CD4-positive, alpha-beta T cell treated with Interleukin-6 for 4 hours (primary cell): ENCODE measurements at places on chromosomes 13 and 19.

DNA sequence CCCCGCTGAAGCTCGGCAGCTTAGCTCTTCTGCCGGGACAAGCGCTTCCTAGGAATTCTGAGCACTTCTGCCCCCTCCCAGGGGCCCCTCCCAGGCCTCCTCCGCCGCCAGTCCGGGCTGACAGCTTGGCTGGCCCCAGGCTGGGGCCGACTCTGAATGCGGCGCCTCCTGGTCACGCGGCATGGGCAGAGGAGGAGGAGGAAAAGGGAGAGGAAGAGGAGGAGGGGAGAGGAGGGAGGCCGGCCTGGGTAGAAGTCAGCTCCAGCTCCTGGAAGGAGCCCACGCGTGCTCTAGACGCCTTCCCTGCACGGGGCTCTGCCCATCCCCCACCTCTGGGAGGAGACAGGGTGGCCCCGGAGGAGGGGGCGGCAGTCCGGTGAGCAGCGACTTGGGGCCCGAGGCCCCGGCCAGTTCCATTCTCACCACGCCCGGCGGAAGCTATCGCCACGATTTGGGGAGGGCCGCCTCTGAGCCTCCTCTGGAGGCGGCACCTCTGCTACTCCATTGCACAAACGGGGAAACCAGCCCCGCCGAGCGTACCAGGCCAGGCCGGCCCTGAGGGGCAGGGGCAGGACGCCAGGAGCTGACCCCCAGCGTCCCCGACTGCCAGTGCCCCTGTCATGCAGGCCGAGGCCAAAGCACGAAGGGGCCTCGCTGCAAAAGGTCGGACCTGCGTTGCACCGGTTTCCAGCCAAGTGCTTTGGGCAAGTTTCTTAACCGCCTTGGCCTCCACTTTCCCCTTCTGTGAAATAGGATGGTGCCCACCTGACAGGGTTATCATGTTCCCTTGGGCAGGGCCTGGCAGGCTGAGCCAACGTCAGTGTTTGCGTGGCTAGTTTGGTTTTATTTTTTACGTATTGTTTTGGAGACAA is 31.6 kb downstream of the CCNE1 start:
- peak; percentile 12 for DNase-seq

DNA sequence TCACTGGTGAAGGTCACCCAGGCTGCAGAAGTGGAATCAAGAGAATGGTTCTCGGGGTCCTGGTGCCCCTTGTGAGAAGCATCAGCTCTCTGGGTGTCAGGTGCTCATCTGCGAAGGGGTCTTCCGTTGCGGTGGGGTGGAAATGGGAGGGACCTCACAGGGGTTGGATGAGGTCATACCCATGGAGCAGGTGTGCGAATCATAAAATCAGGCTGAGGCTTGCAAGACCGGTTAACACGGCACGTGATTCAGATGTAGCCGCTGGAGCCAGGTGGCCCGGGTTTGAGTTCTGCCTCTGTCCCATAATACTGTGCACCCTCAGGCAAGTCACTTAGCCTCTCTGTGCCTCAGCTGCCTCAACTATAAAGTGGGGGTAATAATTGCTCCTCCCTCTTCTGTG is 3.9 kb upstream of the KLK15 start:
- no peak for DNase-seq

DNA sequence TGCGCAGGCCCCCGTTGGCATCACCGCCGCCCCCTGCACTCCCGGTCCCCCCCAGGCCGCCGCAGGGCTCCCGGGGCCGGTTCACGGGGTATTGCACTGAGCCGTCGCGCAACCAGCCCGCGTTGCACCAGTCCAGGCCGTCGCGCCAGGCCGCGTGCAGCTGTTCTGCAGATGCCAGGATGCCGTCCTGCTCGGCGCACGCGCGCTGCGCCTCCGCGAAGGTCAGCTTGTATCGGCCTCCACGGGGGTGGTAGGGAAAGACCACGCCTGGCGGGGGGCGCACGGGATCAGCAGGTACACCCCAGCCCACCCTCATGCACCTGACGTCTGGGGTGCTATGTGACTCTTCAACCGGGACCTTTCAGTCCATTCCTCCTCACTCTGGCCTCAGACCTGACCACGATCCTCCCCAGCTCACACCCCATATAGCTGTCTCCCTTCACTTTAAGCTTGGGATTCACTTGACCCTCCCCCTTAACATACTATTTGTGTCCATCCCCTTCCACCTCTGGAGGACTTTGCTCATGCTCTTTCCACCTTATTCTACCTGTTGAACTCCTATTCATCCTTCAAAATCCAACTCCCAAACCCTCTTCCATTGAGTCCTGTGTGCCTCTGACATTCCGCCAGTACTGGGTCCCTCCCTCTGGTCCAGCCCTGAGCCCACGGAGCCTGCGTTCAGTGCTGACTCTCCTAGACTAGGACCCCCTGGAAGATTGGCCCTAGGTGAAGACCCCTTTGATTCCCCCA is 14.3 kb downstream of the TM6SF2 start:
- DNase-seq = no peak

- DNase-seq = no peak
Observed at GRCh38 chr19:36198119-36198518, 16.3 kb downstream of the ZNF565 start.

DNA sequence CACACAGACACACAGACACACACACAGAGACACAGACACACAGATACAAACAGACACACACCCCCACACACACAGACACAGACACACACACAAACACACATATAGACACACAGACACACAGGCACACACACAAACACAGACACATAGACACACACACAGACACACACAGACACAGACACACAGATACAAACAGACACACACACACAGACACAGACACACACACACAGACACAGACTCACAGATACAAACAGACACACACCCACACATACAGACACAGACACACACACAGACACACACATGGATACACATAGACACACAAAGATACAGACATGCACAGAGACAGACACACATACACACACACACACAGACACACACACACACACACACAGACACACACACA is 174.5 kb downstream of the URI1 start:
- DNase-seq = no peak

GRCh38 chr13:72316716-72317115 is 410.7 kb downstream of the MZT1 start:
- no peak for DNase-seq

DNA sequence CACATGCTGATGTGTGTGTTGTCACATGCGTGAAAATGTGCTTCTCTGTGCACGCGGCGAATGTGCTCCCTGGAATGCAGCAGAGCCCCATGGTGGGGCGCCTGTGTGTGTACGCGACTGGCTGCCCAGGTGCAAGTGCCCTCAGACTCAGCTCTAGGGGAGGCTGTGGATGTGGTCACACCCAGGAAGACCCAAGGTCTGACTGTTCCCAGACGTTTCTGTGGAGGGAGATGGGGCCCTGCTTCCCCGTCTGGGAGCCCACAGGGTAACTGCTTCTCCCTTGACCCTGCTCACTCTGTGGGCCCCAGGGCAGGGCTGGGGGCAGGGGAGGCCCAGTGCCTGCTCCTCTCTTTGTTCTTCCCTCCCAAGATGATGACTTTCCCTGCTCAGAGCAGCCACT is 7.9 kb upstream of the UQCR11 start:
- no peak for DNase-seq

DNA sequence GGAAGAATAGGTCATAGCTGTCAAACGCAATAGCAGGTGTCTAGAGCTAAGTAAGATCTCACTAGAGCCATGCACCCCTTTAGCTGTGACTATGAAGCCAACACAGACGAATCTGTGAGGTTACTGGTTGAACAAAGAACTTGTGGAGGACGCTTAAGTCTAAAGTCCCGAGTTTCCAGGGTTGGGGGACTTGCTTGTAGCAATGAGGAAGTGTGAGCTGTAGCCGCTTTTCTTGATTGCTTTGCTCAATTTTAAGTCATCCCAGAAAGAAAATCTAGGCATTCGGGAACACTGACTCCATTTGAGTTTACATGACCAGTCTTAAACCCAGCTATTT is 1.6 kb downstream of the GPC5 start:
- DNase-seq = peak; percentile 3

DNA sequence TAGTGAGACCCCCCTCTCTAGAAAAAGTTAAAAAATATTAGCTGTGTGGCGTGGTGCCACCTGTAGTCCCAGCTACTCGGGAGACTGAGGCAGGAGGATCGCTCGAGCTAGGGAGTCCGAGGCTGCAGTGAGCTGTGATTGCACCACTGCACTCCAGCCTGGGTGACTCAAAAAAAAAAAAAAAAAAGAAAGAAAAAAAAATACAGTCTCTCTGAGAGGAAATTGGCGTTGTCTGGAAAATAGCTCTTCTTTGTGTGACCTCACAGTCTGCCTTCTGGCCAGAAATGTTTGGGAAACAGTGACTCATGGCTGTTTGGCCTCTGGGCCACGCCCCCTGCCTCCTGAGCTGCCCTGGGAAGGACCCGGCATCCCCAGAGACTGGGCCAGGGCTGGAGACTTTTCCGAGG is 10.7 kb downstream of the MARCHF2 start:
- no peak for DNase-seq

GRCh38 chr19:7926727-7927604 is 1.0 kb upstream of the CTXN1 start:
- DNase-seq = no peak

- no peak for DNase-seq
Observed at GRCh38 chr19:38888876-38889275, 10.5 kb downstream of the SIRT2 start.

DNA sequence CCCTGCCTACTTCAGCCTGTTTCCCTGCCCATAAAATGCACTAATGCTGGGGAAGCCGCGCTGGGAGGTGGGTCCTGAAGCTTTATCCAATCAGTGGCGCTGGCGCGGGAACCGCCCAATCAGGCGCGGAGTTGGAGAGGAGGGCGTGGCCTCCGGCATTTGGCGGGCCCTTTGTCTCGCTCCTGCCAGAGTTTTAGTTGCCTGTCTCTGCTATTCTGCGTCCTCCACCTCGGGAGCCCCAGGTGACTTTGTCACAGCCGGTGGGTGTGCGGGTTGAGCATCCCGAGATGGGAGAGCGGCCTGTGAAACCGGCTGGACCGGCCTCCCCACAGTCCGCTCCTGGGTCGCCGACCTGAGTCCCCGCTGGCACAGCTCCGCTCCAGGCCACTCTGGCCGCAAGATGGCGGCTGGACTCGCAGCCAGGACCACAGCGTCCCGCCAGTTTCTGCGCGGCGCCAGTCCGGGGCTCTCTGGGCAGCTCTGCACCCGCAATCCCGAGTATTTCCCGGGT is 30.7 kb upstream of the ZNF429 start:
- DNase-seq = peak; percentile 76

DNA sequence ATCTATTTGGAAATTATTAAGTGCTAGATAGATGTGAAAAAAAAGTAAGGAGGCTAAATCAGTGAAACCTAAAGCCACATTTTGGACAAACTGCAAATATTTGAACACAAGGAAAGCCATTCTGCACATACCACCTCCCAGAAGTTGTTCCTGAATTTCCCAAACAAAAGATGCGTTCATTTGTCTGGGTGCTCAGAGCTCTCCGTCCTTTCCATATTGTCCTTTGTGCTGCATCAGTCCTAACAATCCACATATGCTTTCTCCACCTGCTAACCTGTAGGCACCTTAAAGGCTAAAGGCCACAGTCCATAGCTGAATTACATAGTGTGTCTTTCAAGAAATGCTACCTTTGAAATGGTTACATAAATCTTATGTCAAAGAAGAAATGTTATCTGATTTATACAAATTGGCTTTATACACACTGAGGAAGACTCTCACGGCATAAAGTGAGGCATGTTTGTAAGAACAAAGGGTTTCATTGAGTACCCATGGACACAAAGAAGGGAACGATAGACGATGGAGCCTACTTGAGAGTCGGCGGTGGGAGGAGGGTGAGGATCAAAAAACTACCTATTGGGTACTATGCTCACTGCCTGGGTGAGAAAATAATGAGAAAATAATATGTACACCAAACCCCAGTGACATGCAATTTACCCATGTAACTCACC is 182.0 kb downstream of the RGCC start:
- no peak for DNase-seq

DNA sequence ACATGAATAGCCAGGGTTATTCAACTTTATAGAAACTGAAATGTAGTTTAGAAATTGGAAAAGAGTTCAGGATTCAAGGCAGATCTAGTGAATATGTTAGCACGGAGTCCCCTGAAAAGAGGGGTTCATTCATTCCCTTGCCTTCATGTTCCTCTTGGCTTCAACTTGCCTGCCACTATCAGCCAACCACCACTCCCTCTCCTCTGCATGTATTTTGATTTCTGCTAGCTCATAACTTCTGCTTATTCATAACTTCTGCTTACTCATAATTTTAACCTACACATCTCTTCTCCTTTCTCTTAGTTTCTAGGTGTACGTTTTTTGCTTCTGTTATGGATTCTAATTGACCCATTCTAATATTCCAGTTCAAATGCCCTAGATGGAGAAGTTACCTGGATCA is 5.5 kb upstream of the SERTM1 start:
- no peak for DNase-seq

DNA sequence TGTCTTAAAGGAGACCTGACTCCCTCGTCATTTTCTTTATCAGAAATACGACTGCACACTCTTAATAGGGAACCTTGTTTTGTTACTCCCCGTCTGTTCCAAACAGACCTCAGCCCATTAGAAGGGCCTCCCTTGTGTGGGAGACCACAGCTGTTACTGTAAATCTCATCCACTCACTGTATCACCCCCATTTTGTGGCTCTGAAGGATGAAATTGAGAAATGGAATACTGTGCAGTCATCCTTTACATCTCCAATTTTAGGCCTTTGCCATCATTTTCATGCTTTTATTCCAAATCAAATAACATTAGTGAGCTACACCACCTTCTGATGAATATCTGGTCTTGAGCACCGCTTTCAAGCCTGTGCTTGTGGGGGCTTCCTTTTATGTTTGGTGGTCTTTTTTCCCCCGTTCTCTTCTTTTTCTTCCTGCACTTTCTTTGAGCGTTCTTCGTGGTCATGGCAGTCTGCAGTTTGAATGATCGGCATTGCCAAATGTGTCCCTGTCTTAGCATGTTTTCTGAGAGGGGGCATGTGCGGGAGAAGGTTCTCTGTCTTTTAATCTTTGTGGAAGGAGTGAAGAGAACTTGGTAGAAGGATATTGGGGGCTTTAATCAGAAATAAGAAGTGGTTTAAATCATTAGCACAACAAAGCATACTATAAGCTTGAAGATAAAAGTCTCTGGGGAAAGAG is 65.8 kb downstream of the GGACT start:
- DNase-seq = no peak
